NCI-H69 (cell line): ENCODE measurements at places on chromosomes 4 and X.

- DNase-seq = no peak
These were observed 62.1 kb upstream of the PRRG3 start for GRCh38 chrX:151633157-151633556.

DNA sequence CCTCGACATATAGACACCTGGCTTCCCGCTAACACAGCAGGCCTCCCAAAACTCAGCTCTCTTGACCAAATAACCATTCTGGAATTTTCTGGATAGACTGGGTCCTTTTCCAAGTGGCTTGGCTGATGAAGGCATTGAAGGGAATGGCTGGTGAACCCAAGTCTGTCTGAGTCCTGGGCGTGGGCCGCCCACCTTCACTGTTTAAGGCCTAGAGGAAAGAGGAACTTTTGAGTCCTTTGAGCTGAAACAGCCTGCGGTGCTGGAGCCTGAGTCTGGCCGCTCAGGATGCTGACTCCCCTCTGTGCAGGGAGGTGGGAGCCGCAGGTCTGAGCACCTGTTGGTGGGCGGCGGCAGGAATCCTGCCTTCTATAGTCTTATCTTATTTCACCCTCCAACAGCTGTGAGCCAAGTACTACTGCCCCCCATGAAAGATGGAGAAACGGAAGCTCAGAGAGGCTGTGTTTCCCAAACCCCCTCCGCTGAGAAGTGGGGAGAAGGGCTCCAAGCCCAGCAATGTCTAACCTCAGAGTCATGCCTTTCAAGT lies 23.4 kb downstream of the ACOX3 start:
- DNase-seq = no peak

DNA sequence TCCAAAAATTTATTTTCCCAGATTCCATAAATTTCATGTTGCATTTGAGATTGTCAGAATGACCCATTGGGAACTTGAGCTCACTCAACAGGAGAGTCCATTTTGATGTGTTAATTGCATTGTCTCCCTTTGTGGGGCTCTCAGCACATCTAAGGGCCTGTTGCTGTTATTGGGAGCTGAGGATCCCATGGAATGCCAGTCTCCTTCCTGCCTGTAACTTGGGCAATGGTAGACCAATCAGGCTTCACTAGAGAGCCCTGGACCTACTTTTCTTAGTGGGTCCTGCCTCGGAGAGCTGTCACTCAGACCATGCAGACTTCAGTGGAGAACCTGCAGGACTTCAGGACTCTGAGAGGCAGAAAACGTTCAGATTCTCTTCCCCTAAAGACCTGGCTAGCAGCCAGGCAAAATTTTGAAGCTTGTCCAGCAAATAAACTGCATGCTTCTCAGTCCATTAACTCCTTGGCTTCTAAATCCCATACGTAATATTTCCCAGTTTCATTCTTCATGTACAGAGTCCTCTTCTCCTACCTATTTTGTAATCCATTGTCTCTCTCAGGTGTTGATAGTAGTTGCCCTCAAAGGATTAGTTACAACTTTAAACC lies 25.1 kb downstream of the OCRL start:
- DNase-seq = no peak

- DNase-seq = peak; percentile 21
These were observed 505.6 kb downstream of the RAPGEF2 start for GRCh38 chr4:159608436-159608835.

DNA sequence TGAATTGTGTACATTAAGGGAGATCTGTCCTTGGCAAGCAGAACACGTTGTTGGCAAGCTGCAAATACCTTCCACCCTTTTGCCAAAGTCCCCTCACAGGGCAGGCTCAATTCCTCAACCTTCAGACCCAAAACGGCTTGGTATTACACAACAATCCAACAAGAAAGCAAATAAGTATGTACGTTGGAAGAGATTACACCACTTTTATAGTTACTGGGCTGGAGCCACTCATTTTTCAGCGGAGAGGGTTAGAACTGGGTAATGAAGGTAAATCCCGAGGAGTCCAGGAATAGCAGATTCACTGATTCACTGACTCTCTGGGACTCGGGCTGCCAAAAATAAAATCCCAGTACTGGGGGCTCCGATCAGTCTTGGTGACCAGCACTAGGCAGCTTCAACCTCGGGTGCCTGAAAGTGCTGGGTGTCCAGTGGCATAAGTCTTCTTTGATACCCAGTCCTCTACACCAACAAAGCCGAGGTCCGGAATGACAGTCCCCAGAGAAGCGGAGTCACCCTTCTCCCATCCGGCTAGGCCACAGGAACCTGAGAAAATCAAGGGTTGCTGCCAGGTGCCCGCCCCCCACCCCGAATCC lies 587 bp downstream of the TIMM8A start:
- DNase-seq = no peak

DNA sequence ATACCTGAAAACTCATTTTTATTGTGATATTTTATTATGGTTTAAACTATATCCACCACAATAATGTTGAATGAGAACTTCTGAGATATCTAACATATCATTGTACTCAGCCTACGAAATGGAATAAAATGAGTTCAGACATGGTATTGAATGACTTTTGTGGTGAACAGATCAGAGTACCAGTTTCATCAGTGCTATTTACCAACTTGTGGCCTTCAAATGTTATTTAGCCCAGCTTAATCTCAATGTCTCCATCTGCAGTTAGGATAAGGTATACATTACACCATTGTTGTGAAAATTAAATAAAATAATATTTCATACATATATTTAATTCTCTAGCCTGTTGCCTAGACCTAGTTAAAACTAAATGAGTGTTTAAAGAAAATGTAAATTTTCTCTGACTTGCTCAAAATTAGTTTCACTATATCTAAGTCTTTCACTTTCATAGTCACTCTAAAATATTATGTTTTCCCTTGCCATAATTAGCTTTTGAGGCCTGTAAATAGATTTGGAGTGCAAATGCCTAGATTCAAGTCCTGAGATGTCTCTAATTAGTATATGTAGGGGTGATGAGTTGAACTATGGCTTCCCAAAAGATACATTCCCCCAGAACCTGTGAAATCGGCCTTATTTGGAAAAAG lies 594.2 kb downstream of the STPG2 start:
- DNase-seq = no peak

GRCh38 chrX:153547195-153547594 lies 29.8 kb downstream of the ATP2B3 start:
- DNase-seq = no peak

- DNase-seq = no peak
These were observed 125.8 kb upstream of the LNX1 start for GRCh38 chr4:53717064-53717549.

DNA sequence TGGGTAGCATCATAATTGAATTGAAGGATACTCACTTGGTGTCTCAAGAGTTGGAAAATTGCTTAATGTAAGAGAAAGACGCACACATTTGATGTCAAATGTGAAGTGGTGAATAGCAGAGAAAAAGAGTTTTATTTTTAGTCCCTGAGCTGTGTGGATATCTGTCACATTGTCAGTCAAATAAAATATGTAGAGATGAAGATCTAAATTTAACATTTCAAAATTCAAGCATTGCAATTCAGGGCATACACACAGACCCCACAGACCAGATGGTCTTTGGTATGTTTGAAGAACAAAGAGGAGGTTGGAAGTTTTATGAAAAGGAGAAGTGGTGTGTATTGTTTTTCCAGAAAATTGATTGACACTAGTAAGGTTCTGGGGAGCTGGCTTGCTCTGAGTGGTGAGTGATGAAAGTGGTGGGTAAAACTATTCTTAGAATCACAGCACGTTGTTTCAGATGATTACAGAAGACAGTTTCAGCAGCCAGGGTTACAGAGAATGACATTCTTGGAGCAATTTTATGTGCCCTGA lies 44.9 kb upstream of the BBS12 start:
- DNase-seq = no peak

DNA sequence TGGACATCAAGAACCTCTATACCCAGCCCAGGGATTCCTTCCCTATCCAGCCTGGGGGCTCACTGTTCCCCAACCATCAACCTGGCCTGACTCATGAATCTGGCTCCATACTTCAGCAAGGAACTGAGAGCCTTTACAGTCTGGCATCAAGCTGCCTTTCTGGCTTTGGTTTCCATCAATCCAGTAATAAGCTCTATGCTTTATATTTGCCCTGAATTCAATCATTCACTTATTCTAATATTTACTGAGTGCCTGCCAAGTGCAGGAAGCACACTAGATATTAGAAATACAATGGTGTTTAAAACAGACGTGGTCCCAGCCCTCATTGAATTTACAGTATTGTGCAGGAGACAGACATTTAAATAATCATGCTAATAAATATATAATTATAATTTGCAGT lies 114.8 kb upstream of the PLAC1 start:
- DNase-seq = no peak

GRCh38 chr4:169582706-169583105 lies 29.7 kb downstream of the NEK1 start:
- DNase-seq = no peak

DNA sequence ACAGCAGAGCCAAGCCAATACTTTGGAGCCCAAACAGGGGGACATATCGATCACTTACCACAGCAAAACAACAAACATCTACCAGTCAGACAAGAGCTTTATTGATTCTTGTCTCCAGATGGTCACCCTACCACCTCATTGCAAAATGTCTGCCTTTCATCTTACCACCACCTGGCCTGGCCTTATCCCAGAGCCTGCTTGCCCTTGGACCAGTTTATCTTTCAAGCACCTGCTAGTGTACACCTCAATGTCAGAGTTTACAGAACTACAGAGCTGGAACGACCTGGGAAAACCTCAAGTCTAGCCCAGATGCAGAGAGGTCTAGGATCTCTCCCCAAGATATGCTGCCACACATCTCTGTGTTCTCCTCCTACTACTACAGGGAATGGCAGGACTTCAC lies 4.5 kb downstream of the BCAP31 start:
- DNase-seq = no peak
